ENCODE measurements at places on chromosomes 12 and 14.

DNA sequence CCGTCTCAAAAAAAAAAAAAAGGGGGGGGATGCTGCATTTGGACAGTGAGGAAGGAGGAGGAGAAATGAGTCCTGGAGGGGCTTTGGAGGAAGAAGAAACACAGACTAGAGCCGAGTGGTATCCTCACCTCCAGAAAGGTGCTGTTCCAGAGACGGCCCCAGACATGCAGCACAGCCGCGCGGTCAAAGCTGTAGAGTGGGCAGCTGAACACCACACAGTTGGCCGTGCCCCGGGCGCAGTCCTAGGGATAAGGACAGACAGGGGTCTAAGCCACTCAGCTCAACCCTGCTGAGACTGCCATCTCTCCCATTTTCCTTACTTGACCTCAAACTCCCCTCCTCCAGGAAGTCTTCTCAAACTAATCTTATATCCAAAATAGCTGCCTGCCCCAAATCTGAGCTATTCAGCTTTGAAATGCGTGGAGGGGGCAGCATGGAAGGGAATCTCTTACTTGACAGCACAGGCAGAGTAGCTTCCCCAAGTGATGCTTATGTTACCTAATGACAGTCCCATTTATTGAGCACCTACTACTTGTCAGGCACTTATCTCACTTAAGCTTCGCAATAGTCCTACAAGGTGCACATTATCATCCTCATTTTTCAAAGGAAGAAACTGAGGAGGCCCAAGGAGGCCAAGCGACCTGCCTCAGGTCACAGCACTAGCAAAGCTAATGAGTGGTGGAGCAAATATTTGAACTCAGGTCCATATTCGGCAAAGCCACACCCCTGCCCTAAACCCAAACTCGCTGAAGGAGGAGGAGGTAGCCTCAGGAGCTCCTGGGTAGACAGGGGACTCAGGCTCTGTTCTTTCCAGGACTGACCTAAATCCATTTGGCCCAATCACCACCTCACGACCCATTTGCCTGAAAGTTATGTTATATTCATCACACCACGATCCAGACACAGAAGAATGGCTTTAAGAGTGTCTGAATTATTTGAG lies 18.7 kb downstream of the ITGA7 start:
- no peak for DNase-seq

GRCh38 chr12:59007620-59008019 lies 87.3 kb upstream of the LRIG3 start:
- DNase-seq, result no peak

DNA sequence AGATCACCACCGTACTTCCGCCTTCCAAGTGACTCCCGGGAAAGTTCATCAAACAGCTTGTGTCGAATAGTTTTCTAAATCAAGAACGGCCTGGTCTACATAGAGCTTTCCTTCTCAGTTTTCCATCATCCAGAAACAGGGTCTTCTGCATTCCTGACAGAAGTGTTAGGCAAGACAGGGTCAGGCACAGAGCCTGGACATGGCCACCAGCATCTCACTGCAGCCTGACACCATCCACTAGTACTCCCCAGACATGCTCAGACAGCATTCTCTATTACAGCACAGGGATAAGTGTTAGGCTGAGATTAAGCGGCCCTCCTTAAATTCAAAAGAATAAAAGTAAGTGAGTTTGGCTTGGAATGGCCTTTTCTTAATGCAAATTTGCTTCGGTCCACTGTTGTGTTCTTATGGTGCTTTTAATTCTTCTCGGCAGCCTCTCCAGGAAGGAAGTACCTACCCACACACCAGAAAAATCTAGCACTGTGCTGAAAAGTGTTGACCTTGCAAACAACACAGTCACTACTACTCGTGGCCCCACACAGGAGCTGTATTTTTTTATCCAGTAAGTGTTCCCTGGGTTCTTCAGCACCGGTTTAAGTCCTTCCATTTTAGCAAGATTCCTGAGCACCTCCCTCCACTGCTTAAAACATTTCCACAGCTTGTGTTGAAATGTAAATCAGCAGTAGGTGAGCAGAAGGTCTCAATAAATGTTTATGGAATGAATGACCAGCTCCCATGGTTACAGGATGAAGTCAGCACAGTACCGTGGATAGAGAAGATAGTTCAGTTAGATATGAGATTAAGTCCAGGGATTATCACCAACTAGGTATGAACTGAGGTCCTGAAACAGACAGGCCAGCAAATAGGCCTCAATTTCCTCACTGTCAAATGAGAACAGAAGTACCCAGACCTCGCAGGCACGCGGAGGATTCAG lies 44.1 kb downstream of the SETD3 start:
- DNase-seq, result no peak

- no peak for DNase-seq
Measured at GRCh38 chr12:20493934-20494333, 125.6 kb downstream of the PDE3A start.

DNA sequence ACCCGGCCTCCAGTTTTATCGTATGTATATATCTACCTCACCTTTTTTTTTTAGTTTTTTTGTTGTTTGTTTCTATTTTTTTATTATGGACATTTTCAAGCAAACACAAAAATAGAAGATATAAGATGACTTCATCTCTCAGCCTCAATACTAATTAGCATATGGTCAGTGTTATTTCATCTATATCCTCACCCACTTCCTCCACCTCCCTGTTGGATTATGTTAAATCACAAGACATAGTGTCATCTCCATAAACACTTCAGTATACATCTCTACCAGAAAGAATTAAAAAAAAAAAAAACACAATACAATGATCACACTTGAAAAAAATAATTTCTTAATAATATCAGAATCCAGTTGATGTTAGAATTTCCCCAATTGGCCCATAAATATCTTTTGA lies 34.9 kb downstream of the RAB35 start:
- no peak for DNase-seq

- no peak for DNase-seq
Measured at GRCh38 chr14:85040046-85040685, 489.8 kb upstream of the FLRT2 start.

- no peak for DNase-seq
Measured at GRCh38 chr14:94823556-94824341, 53.8 kb upstream of the GSC start.

Measured in left renal cortex interstitium (tissue), 4 donors.